ENCODE measurements at places on chromosomes 11 and 22. TPM values are rescaled to one million over a fixed set of nuclear protein-coding genes. Genes with fewer than 3 reads are reported as not detected.

Gene OR52I1
- not detected for total RNA-seq

Gene MYOD1
- not detected for total RNA-seq

Gene GLB1L3
- total RNA-seq: 13.0 TPM

Gene BRD1
- total RNA-seq: 43.4 TPM

Gene MPZL2
- 12.9 TPM for total RNA-seq

Gene DDTL
- total RNA-seq: 0.95 TPM

Gene C22orf31
- not detected for total RNA-seq

Gene SUSD2
- total RNA-seq: 0.60 TPM

Gene MFNG
- 94.0 TPM for total RNA-seq

Gene OR51E1
- not detected for total RNA-seq

Gene IGF2
- total RNA-seq: 2.0 TPM

Gene KRTAP5-10
- total RNA-seq: not detected

Gene ABCC8
- not detected for total RNA-seq

Gene MRPL21
- total RNA-seq: 56.4 TPM

Gene DCDC1
- not detected for total RNA-seq

Gene HSD17B12
- 46.2 TPM for total RNA-seq

Gene TENM4
- not detected for total RNA-seq

Gene FAM83F
- total RNA-seq: 0.89 TPM

Gene PKP3
- total RNA-seq: 1.2 TPM

Gene TREH
- total RNA-seq: not detected

Gene HTR3B
- not detected for total RNA-seq

Gene DRD4
- 2.0 TPM for total RNA-seq

Gene HSPB2
- 0.19 TPM for total RNA-seq

Gene CCDC116
- total RNA-seq: 0.51 TPM

Gene EFCAB6
- 0.19 TPM for total RNA-seq

Gene PATE2
- total RNA-seq: not detected

Gene TRIM29
- total RNA-seq: not detected

Gene TXN2
- total RNA-seq: 115 TPM

Gene THY1
- 4.0 TPM for total RNA-seq

Gene DDI1
- total RNA-seq: not detected

Gene MYRF
- total RNA-seq: 2.9 TPM

Gene GP1BB
- total RNA-seq: not detected

Gene STX5
- total RNA-seq: 53.9 TPM

Gene PRODH
- total RNA-seq: 0.76 TPM

Gene SAA2
- total RNA-seq: not detected

Gene MS4A15
- not detected for total RNA-seq

Gene NCAPH2
- total RNA-seq: 141 TPM

Data from activated T-cell treated with anti-CD3 and anti-CD28 coated beads, Interleukin-2, amount 50 U/mL, for 72 hours (primary cell).